ENCODE measurements at places on chromosomes 2 and 18.

GRCh38 chr2:112085916-112086669 is 31.0 kb downstream of the TMEM87B start:
- DNase-seq, result no peak

DNA sequence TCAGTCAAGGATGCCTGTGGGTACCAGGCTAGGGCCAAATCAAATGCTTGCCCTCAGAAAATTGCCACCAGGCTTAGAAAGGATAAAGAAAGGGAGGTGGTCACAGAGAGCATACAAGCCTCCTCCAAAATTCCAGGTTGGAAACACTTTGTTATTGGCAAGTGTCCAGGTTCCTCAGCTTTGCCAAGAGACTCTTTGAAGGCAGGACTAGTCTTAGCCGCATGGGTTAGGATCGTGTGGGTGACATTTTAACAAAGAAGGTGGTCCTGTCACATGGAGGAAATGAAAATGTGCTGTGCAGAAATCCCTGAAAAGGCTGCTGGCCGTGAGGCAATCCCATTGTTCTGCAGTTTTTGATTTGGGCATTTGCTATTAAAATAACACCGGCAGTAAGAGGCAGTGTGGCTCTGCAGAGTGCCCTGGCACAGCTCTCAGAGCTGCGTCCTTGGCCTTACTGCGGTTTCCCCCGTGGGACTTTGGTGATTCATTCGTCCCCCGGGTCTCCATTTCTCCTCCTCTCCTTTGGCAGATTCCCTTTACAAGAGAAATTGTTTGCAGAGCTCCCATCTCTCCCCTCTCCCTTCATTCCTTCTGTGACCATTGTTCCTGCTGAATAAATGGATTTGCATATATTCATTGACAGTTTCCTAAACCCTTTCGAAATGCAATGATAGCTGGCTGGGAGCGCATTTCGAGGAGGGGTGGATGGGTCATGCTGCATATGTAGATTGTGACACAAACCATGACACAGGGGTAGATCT is 187.3 kb downstream of the VAPA start:
- no peak for DNase-seq

- DNase-seq, result no peak
Observed at GRCh38 chr2:133421516-133422324, 146.5 kb downstream of the NCKAP5 start.

- no peak for DNase-seq
Observed at GRCh38 chr18:2442726-2443275, 128.5 kb downstream of the METTL4 start.

DNA sequence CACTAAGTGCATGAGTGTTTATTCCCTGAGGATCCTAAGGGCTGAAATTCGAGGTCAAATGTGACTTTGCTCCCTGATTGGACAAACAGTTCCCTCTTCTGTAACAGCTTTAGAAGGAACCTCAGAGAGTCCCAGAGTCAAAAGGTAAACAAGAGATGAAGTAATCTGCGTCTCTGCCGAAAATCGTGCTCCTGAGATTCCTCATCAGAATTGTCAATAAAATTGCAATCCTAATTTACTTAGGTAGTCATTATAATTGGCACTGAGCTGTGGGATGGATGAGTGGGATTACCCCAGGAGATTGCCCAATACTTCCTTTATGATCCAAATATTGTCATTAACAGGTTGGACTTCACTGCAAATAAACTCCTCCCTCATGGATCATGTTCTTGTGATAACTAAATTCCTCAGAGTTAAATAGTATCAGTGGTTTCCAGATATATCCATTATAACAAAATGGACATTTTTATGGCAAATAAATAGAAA is 907 bp upstream of the SUCLG1 start:
- DNase-seq, result no peak

GRCh38 chr2:10561288-10562035 is 113.3 kb upstream of the ODC1 start:
- DNase-seq, result no peak

- no peak for DNase-seq
Observed at GRCh38 chr18:62329691-62330454, 4.8 kb downstream of the TNFRSF11A start.

DNA sequence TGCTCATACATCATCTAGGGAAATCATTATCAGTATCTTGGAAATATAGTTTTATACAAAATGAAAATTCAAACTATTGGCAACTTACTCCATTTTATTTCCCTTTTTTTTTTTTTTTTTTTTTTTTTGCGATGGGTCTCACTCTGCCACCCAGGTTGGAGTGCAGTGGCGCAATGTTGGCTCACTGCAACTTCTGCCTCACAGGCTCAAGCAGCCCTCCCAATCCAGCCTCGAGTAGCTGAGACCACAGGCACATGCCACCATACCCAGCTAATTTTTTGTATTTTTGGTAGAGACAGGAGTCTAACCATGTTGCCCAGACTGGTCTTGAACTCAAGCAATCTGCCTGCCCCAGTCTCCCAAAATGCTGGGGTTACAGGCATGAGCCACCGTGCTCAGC is 29.0 kb downstream of the OLA1 start:
- no peak for DNase-seq

DNA sequence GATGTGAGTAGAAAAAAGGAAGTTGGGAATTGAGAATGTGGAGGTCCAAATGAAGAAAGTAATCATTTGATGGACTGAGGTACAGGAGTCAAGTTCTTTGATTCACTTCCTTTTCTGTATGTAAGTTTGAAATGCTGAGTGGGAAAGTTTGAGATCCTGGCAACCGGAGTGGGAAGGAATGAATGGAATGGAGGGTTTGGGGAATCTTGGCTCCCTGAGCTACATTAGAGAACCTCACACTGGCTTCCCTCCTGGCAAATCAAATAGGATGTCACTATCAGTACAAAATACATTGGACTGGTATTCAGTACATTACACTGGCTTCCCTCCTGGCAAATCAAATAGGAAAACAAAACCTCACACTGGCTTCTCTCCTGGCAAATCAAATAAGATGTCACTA is 9.8 kb upstream of the RNF138 start:
- no peak for DNase-seq

DNA sequence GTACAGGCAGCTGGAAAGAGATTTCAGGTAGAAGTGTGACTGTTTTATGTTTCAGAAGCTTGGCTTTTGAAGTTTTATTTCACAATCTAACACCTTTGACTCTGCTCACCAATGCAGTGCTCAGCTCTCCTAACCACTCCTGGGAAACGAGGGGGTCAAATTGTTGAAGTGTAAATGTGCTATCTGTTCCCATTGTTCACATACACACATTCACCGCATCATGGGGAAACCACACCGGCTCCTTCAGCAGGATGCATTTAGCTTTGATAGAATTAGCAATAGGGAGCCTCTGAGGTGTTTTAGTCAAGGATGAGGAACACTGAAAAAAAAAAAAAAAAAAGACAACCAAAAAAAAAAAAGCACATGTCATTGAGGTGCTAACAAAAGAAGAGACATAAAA is 13.4 kb upstream of the DLGAP1 start:
- no peak for DNase-seq

DNA sequence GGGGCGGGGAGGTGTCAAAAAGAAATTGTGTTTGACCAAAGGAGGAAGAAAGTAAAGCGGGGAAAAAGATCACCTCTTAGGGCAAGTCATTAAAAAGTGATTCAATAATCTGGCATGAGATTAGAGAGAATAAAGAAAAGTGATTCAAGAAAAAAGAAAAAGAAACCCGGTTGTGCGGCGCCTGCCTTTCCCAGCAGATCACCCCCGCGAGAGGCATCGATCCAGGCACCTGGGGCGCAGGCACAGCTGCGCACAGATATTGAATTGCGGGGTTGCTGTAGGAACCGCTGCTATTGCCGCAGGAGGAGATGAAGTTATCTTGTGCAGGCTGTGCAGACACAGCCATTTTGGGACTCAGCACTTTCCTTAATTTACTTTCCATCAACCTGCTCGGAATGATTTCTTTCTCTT is 71.2 kb downstream of the PLB1 start:
- no peak for DNase-seq

- DNase-seq, result no peak
Observed at GRCh38 chr2:32534831-32535230, 93.0 kb upstream of the TTC27 start.

GRCh38 chr2:190571686-190572085 is 37.2 kb upstream of the NEMP2 start:
- DNase-seq, result no peak

- DNase-seq, result no peak
Observed at GRCh38 chr2:39546409-39546808, 109.3 kb upstream of the MAP4K3 start.

DNA sequence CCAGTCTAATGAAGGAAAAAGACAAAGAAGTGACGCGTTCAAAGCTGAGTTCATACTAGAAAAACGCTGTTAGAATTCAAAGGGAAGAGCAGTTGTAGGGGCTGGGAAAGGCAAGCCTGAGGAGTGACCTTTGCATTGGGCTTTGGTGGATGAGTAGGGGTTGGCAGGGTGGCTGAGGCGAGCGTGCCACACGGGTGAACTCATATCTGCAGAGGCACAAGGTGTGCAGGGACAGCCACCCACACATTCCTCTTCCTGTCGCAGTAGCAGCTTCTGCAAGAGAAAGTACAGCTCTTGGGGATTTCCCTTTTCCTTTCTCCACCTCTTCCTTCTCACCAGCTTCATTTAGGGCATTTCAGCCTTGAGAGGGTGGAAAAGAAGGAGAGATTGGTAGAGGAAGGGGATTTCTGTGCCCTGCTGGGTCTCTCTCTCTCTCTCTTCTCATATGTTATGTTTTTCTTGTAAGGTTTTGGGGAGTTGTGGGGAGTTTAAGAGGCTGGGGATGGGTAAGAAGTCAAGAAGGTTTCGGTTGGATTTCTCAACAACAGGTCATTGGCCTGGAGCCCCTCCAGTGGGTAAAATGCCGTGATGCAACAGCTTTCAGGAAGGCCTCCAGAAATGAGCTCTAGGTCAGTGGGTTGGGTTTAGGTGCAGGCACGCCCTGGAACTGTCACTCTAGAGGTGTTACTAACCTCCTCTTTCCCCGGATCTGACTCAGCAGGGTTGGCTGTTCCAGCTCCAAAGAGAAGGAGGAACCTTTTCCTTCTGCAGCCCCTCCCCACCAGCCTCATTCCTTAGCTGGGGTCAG is 40.1 kb downstream of the ODC1 start:
- DNase-seq, result peak; percentile 57

- DNase-seq, result no peak
Observed at GRCh38 chr2:64931246-64932115, 57.7 kb upstream of the SLC1A4 start.

GRCh38 chr18:54973046-54973445 is 13.8 kb upstream of the CCDC68 start:
- DNase-seq, result no peak

- DNase-seq, result no peak
Observed at GRCh38 chr18:66005831-66006588, 255.2 kb downstream of the CDH7 start.

- no peak for DNase-seq
Observed at GRCh38 chr18:48939205-48940097, 11.3 kb downstream of the SMAD7 start.

- peak; percentile 67 for DNase-seq
Observed at GRCh38 chr2:199850718-199851500, at the start of gene FTCDNL1. TSS of gene FTCDNL1 (minus strand) at chr2:199851192. CDS start at chr2:199848962, 2,230 bp downstream.

GRCh38 chr2:237865623-237866041 is 6.2 kb downstream of the RAMP1 start:
- DNase-seq, result no peak

DNA sequence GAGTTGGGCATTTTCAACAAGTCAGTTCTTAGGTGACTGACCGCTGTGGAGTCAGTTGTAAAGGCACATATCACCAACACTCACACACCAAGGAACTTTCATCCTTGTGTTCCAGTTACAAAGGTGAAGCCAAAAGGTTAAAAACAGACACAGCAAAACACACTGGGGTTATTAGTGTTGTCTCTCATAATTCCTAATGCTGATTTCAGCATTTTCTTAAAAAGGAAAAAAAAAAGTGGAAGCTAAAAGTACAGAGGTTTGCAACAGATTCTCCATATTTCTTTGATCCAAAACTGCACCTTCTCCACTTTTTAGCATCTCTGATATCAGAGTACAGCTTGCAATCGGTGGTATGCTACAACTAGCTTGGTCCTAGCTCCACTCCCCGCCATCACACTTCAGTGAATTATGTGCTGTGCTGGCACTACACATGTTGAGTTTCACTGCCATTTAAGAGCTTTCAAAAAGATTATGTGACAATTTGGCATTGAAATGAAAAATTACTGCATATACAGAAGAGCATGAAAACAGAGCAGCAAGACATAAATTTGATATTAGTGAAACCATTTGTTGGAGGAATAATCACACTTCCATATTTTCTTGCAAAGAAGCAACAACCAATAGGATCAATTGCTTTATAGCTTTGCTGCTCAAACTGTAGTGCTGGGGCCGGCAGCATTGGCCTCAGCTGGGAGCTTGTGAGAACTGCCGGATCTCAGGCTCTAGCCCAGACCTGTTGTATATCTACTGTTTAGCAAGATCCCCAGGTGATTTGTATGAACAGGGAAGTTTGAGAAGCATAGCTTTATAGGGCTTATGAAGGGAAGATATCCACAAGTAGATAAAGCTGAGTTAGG is 62.3 kb upstream of the DAPL1 start:
- no peak for DNase-seq

DNA sequence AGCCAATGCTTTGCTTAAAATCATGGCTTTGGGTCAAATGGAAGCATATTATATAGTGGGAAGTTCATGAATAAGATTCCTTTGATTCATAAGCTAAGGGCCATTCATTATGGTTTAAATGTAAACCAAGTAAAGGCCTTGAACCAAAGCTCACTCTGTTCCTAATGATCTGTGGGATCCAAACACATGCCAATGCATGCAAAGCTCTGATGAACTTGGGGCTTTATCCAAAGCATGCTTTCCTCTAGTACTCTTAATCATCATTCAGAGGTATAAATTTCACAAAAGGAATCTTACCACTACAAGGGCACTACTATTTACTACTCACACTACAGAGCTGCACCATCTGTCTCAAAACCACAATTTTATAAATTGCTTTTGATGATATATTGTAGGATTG is 102.8 kb upstream of the RBMS1 start:
- no peak for DNase-seq

DNA sequence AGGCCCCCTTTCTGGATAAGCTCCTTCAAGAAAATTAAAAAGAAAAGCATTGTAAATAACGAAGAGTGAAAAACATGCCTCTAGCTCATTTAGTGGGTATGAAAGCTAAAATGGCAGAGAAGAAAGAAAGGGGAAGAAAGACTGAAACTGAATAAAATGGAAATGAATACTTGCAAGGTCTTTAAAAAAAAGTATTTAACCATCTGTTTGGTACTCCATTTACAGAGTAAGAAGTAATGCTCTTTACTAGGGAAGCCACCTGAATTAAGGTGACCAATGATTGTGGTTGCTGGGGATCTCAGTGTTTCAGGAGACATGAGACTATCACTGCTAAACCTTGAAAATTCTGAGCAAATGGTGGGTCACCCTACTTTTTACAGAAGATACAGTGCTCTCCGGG is 17.7 kb upstream of the ARL5A start:
- DNase-seq, result no peak

DNA sequence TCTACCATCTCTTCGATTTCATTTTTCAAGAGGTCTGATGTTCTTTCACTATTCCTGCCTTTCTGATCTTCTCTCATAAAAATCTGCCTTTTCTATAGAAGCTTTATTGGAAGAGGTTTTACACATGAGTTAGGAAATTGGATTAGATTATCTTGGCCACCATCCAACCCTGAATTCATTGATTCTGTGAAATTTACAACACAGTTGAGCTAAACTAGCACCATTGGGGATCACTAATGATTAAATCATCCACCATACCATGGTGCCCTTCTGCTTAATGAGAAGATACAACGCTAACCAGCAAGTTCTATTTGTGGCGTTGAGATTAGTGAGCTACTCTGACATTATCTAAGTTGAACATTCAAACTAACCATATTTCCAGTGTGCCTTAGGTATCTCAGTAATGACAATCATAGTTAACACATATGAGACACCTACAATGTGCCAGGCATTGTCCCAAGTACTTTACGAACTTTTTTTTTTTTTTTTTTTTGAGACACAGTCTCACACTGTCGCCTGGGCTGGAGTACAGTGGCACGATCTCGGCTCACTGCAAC is 17.3 kb upstream of the LBH start:
- no peak for DNase-seq
